ENCODE measurements at places on chromosomes 2 and 18.

DNA sequence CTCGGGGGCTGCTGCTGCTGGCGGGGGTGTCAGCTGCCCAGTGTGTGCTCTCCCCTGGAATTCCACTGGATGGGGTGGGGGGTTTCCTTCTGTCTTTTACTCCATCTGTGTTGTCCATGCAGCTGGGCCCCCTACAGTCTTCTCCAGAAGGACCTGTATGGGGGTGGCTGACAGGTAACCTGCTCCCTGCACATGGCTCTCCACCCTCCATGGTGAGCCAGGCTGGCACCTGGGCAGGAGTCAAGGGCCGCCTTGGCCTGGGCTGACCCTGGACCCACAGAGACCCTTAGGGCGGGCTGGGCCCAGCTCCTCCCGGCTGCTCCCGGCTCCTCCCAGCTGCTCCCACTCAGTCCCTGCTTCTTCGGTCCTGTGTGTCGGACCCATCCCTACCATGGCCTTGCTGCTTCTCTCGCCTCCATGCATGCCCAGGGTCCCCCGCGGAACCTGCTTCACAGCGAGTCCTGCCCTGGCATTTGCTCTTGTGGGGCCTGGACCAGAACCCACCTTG lies 15.0 kb downstream of the SNTG2 start:
- no peak for DNase-seq

GRCh38 chr2:53028746-53029423 lies 738.7 kb upstream of the CHAC2 start:
- no peak for DNase-seq

GRCh38 chr2:118584877-118585276 lies 262.6 kb downstream of the EN1 start:
- no peak for DNase-seq

DNA sequence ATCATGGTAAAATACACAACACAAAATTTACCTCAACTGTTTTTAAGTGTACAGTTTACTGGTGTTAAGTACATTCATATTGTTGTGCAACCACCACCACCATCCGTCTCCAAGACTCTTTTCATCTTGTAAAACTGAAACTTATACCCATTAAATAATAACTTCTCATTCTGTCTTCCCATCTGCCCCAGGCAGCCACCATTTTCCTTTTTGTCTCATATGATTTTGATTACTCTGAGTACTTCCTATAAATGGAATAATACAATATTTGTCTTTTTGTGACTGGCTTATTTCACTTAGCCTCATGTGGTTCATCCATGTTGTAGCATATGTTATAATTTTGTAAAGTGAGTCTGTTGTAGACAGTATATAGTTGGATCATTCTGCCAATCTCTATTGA lies 82.7 kb downstream of the ALMS1 start:
- no peak for DNase-seq

DNA sequence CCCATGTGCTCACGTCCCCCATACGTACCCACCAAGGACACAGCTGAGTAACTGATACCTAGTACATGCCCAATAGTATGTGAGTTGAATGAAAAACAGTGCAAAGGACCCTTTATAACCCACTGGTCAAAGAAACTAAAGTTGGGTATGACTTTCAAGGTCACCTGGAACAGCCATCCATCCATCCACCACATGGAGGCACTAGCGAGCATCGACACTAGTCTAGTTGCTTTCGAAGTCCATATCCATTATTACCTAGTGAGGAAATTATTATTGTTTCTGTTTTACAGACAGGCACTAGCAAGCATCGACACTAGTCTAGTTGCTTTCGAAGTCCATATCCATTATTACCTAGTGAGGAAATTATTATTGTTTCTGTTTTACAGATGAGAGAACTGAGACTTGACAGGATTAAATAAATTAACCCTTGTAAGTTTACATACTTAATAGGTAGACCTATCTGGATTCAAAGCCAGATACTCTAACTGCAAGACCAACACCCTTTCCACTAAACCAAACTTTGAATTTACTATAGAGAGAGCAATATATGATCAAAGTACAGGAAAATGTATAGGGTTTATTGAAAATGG lies 233.7 kb downstream of the METTL4 start:
- no peak for DNase-seq

- DNase-seq = no peak
Observed at GRCh38 chr2:55954306-55955035, 30.9 kb upstream of the EFEMP1 start.

Data from activated naive CD4-positive, alpha-beta T cell treated with anti-CD3 and anti-CD28 coated beads, Interleukin-2, amount 50 U/mL, for 72 hours (primary cell).